PC-3 (cell line): ENCODE measurements at places on chromosomes 5 and 9. TPM values are rescaled to one million over a fixed set of nuclear protein-coding genes. Genes with fewer than 3 reads are reported as not detected.
A peak's percentile ranks its signal among the peaks of the same experiment; 100 is the strongest.

CAMK2A gene
- total RNA-seq, result 0.15 TPM in 1 of 2 replicates, not detected in the other

IRX1 gene
- total RNA-seq, result not detected in 2 replicates

IFNA6 gene
- total RNA-seq, result not detected in 2 replicates

LMAN2 gene
- 310 and 369 TPM in 2 replicates for total RNA-seq

PLAA gene
- 27.2 and 34.6 TPM in 2 replicates for total RNA-seq

PLGRKT gene
- 6.4 and 11.4 TPM in 2 replicates for total RNA-seq

DNA sequence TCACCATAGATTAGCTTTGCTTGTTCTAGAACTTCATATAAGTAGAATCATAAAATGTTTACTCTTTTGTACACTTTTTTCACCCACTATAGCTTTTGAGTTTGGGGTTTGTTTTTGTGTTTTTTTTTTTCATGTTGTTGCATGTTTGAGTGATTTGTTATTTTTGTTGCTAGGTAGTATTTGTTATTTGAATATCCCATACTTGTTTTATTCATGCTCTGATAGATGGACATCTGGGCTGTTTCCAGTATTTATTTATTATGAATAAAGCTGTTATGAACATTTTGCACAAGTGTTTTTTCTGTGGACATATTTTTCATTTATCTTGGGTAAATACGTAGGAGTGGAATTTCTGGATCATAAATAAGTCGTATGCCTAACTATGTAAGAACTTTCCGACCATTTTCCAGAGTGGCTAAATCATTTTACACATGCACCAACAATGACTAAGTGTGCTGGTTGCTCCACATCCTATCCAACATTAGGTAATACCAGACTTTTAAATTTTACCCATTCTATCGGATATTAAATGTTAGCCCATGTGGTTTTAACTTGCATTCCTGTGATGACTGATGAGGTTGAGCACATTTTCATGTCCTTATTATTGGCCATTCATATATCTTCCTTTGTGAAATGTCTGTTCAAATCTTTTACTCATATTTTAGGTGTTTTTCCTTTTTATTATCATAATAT is 69.1 kb upstream of the NR4A3 start:
- DNase-seq, result peak; percentile 32

DNA sequence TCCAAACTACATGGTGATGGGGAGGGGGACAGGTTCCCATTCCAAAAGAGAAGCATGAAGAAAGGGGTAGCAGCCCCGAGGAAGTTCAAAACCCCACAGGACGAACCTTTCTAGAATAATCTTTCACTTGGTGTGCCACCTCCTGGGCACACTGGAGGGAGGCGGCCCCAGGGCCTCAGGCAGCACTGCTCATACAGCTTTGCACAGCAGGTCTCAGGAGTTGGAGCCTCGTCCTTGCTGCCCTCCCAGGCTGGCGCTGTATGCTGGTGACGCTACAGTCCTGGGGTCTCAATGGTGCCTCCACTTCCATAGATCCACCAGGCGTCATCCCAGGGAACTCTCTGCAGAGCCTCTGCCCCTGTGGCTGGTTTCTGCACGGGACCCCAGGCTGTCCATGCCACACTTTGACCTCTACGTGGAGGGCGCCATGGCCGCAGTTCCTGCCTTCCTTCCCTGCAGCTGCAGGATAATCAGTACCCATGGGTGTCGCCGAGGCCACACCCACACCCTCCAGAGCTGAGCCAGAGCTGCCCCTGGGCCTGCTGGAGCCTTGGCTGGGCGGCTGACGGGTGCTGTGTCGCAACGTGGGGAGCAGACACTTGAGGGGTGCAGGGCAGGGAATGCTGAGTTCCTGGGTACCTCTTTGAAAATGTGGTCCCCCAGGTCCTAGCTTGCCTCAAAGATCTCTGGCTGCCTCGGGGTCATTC is 95.3 kb downstream of the COL5A1 start:
- no peak for DNase-seq

GRCh38 chr5:176726746-176727527 is 79.7 kb downstream of the TSPAN17 start:
- no peak for DNase-seq

GRCh38 chr9:23342291-23342690 is 483.7 kb downstream of the ELAVL2 start:
- peak; percentile 67 for DNase-seq

GRCh38 chr5:54608423-54609085 is 91.0 kb downstream of the SNX18 start:
- DNase-seq, result no peak
